ENCODE measurements at places on chromosomes 12 and 14.

- no peak for DNase-seq
These were observed 408.7 kb downstream of the APAF1 start for GRCh38 chr12:99053616-99054362.

DNA sequence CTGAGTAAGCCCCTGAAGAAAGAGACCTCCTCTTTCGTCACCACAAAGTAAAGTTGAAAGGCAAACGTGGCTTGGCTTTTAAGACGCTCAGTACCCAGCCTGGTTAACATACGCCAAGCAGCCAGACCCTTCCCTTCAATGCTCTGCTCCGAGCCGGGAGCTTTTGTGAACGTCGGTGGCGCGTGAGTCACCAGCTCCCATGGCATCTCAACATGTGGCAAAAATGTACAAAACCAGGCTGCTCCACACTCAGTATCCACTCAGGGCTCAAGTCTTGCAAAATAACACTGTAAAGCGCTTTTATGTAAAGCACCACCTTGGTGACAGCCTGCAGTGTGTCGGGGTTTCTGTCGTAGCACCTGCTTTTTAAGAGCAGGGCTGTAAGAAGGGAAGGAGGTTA, 89.0 kb downstream of the SETD3 start:
- no peak for DNase-seq

DNA sequence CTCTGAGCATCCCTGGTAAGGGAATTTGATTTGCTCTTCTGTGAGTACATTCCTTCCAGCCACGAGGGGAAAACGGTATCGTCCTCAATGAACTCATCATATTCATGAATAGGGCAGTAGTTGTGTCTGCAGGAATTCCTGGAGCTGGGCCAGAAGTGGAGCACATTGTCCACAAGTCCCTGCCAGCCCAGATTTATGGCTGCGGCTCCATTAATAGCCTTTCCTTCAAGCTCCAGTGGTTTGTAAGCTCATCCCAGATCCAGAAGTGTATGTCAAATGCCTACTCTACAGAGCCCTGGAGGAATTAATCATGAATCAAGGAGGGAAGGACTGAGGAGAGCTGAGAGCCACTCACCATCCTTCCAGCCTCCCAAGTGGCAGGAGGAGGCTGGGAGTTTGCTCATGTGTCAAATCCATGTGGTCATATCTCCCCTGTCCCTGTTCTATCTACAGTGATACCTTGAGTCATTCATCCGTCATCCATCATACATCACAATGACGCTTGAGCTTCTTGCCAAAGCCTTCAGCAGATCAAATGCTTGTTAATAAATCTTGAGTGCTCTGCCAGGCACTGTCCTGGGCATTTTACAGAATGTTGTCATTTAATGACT, 65.5 kb downstream of the SVOP start:
- DNase-seq: no peak

DNA sequence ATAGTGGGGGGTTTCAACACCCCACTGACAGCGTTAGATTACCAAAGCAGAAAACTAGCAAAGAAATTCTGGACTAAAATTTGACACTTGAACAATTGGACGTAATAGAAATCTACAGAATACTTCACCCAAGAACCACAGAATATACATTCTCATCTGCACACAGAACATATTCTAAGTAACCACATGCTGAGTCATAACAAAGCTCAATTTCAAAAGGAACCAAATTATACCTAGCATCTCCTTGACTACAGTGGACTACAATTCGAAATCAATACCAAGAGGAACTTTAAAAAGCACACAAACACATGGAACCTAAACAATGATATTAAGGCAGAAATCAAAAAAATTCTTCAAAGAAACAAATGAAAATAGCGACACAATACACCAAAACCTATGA, 871.6 kb upstream of the MDGA2 start:
- DNase-seq: no peak

DNA sequence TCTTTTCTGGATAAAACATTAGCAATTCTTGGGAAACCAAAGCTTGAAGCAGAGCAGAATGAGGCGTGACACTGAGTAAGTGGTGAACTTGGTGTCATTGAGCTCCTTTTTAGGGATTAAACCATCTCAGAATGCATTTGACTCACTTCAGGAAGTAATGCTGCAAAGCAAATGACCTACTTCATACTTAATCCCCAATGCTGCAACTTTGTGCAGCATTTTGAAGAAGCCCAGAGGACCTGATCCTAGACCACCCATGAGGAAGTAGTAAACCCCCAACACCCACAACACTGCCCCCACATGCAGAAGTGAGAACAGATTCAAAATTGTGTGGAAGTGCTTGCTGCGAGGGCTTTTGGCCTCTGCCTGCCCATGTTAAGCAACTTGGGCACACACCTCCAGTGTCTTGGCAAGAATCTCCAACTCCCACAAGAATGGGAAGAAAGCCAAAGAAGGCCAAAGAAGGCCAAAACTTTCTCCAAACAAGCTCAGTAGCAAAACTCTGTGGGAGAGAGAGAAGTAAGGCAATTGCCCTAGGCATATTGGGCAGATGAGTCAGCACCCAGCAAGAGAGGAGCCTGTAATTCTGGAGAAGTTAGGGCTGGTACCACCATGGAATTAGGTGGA, 69.2 kb upstream of the ETV6 start:
- DNase-seq: no peak

- no peak for DNase-seq
These were observed 11.5 kb upstream of the TSPAN11 start for GRCh38 chr12:30914986-30915591.
